Fibroblast of skin of back (primary cell): ENCODE measurements at places on chromosomes 4 and X.

DNA sequence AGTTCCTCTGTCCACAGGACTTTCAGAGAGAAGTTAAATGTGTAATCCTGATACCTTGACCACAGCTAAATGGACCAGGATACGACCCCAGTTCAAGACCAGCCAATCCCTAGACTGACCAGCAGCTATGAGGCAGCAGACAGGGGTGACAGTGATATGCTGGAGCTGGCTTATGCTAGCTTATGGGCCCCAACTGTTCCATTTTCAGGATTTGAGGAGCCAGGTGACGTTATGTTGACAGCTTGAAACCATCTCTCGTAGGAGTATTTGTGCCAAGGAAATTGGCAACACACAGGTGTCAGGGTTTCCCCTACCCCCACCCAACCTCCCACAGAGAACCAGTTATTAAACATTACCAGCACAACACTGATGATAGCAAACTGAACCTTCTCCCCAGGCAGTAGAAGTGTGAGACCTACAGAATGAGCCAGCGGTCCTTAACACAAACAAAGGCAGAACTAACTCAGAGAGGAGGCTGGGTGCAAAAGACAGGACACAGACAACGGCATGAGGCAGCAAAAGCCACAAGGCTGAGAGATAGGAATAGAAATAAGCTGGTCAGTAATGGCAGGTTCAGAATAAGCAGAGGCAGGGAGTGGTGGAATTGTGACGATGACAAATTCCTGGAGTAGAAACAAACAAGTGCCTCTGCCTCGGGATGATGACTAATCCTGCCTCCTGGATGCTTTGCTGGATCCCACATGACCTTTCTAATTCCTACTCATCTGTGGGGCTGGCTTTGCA lies 85.6 kb upstream of the CPEB2 start:
- peak; percentile 74 for DNase-seq

- no peak for DNase-seq
Measured at GRCh38 chrX:79524642-79525041, 157.5 kb upstream of the ITM2A start.

DNA sequence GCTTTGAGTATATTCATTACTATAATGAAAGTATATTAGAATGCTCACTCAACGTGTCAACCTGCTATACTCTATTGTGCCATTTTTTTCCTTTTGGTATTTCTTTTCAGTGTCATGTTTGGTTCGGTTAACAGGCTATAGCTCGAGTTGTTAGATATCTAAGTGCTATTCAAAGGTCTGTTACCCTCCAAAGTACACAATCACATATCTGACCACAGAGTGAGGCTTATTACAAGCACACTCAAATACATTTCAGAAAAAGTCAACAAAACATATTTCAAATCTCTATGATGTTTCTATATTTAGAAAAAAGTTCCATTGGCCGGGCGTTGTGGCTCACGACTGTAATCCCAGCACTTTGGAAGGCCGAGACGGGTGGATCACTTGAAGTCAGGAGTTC lies 32.8 kb downstream of the WNK3 start:
- no peak for DNase-seq

GRCh38 chr4:48698029-48698971 lies 81.8 kb downstream of the FRYL start:
- peak; percentile 96 for DNase-seq

DNA sequence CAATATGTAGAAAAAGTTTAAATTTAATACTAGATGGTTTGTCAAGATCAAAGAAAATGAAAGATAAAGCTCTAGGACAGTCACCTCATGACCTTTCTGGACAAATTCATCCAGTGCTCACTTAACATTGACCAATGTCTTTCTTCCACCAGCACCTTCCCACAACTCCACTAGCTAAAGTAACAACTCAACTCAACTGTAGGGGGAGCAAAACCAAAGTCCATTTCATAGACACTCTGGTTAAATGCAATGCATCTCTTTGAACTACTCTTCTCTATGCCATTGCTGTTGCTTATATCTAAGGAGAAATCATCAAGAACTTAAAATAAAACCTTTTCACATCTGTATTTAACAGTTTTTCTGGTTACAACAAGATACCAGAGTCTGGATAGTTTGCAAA lies 25.1 kb downstream of the UGT2B4 start:
- DNase-seq: no peak

DNA sequence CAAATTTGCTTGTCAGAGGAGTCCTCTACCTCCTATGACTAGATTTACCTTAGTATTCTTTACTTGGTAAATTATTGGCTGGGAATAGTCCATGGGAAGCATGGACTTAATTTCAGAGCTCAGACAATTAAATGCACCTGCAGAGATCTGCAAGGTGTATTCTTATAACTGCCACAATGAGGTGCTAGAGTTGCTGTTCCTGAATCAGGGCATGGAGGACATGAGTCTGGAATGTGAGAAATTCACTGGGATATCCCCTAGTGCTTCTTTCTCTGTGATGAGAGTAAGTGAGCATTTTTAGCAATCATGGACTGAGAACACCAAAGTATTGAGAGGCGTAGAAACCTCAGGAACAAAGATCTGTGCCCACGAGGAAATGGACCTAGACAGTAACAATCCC lies 32.9 kb upstream of the GRID2 start:
- DNase-seq: peak; percentile 9

- no peak for DNase-seq
Measured at GRCh38 chr4:95051702-95052020, 293.9 kb downstream of the BMPR1B start.

- DNase-seq: no peak
Measured at GRCh38 chr4:107472265-107472948, 247.6 kb downstream of the PAPSS1 start.

DNA sequence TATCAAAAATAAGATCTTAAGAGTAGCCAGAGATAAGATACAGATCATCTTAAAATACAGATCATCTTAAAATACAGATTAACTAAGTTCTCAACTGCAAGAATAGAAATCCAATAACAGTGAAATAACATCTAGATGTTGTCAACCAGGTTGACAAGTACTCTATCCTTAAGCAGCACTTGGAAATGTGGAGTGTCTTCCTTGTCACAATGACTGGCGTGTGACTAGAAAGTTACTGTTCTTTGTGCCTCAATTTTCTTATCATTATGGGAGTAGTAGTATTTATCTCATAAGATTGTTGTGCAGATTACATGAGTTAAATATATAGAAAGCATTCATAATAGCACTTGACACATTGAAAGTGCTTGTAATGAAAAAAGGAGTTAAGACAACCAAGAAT lies 25.8 kb upstream of the HPGDS start:
- no peak for DNase-seq

GRCh38 chr4:89249313-89249712 lies 58.3 kb downstream of the GPRIN3 start:
- no peak for DNase-seq

- DNase-seq: peak; percentile 46
Measured at GRCh38 chr4:158667651-158668198, 4.0 kb downstream of the C4orf46 start.

DNA sequence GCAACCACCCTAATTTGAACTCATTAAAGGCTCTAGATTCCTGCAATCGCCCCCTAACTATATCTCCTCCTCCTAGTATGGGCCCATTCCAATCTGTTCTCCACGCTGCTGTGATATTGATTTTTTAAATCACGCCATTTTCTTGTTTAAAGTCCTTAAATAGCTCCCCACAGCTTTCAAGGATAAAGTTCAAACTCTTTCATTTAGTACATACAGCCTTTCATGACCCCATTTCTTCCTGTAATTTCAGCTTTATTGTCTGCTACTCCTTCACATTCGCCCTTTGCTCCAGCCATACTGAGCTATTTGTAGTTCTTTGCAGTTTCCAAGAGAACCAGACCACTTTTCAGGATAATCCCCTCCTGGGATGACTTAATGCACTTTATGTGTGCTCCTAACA lies 118.5 kb downstream of the GC start:
- no peak for DNase-seq

GRCh38 chr4:14308229-14308651 lies 680.7 kb upstream of the BOD1L1 start:
- DNase-seq: no peak

DNA sequence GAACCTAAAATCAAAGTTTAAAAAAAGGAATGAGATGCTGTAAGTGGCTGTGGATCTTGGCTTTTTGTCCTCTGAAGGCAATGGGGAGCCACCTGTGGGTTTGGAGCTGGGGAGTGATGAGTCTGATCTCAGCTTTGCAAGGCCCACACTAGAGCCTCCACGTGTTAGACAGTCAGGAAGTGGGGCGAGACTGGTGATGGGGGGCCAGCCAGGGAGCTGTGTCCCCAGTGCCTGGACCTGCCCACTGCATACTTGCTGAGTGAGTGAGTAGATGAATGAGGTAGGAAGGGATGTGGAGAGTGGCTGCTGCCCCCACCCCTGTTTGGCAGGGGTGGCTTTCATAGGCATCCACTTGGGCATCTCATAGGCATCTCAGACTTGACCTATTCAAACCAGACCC lies 84.0 kb downstream of the NHSL2 start:
- DNase-seq: no peak

DNA sequence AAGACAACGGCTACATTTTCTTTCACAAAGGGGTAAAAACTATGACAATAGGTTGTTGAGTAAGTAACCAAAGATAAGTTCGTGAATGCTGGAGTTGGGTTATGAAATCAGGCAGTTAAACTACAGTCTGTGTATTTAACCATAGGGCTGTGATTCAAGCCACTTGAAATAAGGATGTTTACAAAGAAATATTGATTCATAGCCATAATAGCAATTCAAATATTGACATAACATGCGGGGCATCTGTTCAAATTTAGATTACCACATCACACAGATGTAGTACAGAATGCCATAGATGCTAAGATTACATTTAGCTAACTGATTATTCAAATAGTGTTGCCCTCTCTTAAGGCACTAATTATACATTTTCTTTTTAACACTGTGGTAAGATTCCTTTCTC lies 364.1 kb downstream of the FSTL5 start:
- DNase-seq: no peak

GRCh38 chrX:138128027-138128671 lies 562.2 kb downstream of the ZIC3 start:
- DNase-seq: peak; percentile 45

- DNase-seq: no peak
Measured at GRCh38 chr4:7251321-7251720, 59.0 kb downstream of the SORCS2 start.

DNA sequence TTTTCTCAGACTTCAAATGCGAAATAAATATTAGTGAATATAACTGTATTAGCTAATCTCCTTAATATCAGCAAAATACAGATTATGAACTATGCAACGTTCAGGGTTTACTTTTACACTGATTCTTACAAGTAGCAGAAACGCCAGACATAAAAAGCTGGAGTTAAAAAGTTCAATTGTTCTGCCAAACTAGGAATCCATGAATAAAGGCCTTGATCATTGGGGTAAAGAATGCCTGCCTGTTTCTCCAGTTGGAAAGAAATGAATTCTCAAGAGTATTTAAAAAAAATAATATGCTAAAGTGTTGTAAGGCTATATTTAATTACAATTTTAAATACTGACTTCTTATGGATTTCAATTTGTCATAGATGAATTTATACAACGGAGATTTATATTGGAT lies 612.2 kb downstream of the DMD start:
- no peak for DNase-seq

DNA sequence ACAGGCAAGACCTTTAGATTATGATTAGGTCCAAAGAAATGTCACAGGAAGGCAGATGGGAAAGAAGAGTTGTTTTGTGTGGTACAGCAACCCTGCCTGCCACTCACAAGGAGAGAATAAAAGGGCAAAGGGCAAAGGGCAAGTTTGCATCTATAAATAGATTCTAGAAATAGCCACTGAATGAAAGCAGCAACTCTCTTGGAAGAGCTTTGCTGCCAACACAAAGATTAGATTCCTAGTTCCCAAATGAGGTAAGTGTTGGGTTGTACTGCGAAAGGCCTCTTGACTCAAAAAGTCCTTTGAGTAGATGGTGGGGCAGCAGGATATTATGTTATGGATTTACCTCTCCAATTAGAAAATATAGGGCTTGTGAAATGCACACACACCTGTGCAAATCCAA lies 61.2 kb downstream of the MOSPD2 start:
- no peak for DNase-seq

DNA sequence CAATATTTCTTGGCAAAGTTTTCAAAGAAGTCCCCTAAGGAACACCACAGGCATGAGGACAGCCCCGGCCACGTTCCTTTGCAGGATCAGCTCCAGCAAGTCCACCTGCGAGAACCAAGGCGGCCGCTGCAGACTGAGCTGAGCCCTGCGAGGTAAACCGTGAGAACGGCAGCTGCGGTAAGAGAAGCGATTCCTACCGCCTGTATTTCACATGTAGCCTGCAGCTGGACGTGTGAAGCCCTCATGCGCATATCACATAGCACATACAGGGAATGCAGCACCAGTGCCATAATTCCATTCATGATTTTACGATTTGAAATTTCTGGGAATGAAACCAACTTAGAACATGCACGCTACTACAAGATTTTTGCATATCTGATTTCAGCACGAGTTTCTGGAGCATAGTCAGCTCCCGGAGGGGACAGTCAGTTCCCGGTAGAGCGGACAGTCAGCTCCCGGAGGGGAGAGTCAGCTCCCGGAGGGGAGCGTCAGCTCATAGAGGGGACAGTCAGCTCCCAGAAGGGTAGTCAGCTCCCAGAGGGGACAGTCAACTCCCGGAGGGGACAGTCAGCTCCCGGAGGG lies 41.7 kb downstream of the FGFRL1 start:
- peak; percentile 87 for DNase-seq

DNA sequence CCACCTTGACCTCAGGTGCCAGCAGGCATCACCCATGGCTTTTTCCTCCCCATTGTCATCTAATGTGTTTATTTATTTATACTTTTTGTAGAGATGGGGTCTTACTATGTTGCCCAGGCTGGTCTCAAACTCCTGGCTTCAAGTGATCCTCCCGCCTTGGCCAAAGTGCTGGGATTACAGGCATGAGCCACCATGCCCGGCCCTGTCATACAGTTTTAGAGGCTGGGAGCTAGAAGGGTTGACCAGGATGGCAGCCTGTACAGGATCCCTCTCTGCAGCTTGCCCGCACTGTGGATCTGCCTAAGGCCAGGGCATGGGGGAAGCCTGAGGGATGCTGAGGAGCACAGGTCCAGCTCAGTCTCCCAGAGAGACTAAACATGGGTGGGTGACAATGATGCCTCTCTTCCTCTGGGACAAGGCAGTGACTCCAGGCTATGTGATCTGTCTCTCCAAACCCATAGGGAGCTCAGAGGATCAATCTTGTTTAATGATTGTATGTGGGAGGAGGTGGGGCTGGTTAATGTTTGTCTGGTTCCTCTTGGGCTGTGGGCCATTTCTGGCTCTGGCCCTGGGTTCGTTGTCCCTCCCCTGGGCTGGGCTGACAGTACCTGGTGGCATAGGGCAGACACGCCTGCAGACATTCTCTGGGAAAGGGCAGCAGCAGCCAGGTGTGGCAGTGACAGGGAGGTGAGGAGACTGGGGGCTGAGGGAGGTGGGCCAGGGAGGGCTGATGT lies 8.3 kb upstream of the GJB1 start:
- DNase-seq: no peak

- DNase-seq: no peak
Measured at GRCh38 chr4:66187175-66187720, 517.0 kb upstream of the EPHA5 start.

- DNase-seq: no peak
Measured at GRCh38 chr4:105417624-105418023, 56.2 kb downstream of the PPA2 start.
